NCI-H524 (cell line): ENCODE measurements at places on chromosomes 1 and 21.
A peak's percentile ranks its signal among the peaks of the same experiment; 100 is the strongest.

DNA sequence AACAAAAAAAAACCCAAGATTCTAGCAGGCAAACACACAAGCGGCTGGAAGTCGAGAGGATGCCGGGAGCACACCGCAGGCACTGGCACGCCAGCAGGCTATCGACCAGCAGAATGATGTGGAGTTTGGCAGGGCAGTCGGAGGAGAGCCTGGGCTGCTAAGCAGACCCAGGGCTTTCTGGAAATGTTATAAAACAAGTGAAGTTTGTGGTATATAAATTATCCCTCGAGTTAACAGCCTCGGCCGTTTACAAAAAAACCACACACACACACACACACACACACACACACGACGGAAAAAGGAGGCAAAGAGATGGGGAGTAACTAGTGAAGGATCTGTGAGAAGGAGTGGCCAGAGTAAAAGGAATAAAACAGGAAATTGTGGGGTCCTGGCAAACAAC, 87.2 kb upstream of the IVNS1ABP start:
- DNase-seq: no peak

DNA sequence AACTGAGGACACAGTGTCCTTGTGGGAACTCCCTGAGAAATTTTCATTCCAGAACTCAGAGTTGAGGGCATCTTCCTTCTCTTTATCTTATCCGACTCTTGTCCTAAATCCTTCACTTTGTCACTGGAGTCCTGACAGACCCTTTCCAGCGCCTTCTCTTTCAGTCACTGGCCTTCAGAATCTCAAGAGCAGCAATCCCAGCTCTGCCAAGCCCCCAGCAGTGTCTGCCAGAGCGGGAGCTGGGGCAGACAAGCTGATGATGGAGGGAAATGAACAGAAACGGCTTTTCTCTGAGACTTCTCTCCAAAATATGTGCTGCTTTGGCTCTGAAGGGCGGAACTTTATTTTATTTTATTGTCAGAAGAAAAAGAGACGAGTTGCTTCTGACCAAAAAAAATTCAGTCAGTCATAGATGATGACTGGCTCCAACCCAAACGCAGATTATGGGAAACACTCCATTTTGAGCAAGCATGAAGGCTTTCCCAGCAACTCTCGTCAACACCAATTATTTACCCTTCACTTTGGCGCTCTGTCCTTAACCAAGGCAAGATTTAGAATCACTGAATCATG, 32.2 kb downstream of the MIS18A start:
- no peak for DNase-seq

GRCh38 chr1:162421258-162422164, 9.6 kb upstream of the SH2D1B start:
- DNase-seq: no peak

- DNase-seq: no peak
Observed at GRCh38 chr1:53672243-53672642, 66.7 kb downstream of the GLIS1 start.

DNA sequence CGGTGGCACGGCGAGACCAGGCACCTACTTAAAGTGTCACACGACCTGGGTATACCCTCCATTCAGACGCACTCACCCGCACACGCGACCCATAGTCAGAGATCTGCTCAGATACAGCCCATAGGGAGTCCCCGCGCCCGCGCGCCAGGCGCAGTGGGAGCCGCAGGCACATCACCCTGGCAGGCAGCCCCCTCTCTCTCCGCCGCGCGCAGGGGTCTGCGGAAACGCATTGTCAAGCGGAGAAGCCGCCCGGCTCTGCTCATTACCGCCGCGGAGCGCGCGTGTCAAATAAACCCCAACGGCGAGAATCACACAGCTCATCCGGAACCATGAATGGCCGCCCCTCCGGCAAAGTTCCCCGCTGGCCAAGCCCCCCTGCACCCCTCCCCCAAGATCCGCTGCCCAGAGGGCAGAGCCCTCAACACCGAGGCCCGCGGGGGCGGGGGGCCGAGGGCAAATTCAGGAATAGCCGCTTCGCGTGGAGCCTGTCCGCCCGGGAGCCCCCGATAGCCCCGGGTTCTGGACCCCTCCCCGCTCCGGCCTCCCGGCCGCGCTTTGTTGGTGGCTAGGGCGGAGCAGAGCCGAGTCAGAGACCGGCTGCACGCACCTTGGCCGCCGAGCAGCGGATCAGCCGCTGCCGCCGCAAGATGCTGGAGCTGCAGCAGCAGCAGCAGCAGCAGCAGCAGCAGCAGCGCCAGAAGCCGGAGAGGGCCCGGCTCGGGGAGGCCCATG, 522 bp downstream of the LRP8 start:
- peak; percentile 54 for DNase-seq
